ENCODE measurements at places on chromosomes 6 and 20. TPM values are rescaled to one million over a fixed set of nuclear protein-coding genes. Genes with fewer than 3 reads are reported as not detected.

GRCh38 chr20:51775241-51775640 lies 7.1 kb upstream of the ATP9A start:
- H3K27ac ChIP-seq, result no peak overlapping the region
- no peaks in the 10 kb centered on the region for H3K27me3 ChIP-seq
- no peaks in the 10 kb centered on the region for H3K36me3 ChIP-seq

DNA sequence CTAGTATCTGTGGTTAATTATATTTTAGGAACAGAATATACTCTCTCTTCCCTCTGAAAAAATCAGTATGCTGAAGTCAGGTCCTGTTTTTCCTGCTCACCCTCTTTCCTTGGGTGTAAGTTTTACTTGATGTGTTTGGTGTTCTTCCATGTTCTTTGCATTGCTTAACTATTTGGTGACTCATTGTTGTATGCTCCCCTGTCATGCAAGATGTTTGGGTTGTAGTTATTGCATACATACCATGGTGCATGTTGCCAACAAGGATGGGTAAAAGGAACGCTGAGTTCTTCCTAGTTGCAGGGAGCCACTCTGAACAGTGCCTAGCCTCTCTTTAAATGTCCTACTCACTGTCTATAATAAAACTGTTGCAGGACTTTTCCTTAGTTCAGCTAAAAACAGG lies 207.9 kb upstream of the LAMP5 start:
- no peak for DNase-seq
- no peaks in the 10 kb centered on the region for H3K4me1 ChIP-seq
- H3K27me3 ChIP-seq, result no peaks in the 10 kb centered on the region
- H3K36me3 ChIP-seq, result no peaks in the 10 kb centered on the region
- H3K4me3 ChIP-seq, result no peak overlapping the region

DNA sequence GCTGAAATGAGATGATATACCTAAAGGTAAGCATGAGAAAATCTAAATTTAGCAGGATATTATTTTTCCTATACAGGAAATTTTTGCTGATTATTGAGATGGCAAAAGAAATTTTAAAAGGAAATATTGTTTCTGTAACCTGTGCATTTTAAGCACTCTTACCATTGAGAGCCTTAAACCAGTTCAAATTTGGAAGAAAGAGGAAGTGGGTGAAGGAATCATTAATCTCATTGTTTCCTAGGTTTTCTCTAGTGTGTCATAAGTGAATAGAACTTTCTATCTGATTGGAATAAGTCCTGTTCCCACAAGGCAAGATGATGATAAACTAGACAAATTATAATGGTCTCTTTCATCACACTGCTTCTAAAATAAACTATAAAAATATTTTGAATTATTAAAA lies 22.4 kb upstream of the FKBP1C start:
- no peak overlapping the region for H3K27ac ChIP-seq
- no peak overlapping the region for H3K4me3 ChIP-seq
- H3K27me3 ChIP-seq, result no peaks in the 10 kb centered on the region
- H3K4me1 ChIP-seq, result no peaks in the 10 kb centered on the region

SMIM13 gene
- polyA plus RNA-seq, result 2.1 TPM

GOPC gene
- polyA plus RNA-seq, result 31.4 TPM

GRCh38 chr6:30757261-30757904 lies 13.0 kb upstream of the IER3 start:
- no peak overlapping the region for H3K4me3 ChIP-seq
- no peak overlapping the region for H3K27ac ChIP-seq
- no peak for DNase-seq
- no peaks in the 10 kb centered on the region for H3K27me3 ChIP-seq

DNA sequence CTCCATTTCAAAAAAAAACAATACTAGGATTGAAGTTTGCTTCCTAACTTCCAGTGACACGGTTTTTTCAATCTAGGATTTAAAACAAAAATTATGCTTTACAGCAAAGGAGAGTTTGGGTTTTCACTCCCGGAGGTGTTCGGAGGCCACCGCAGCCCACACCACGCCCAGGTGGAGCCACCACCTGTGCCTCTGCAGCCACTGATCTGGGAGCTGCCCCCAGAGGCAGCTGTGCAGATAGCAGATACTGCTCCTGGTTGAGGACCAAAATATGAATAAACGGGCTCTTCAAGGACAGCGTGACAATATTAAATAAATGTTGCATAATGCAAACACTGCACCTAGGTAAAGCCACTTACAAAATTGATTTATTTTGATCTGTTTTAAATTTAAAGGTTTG lies 30.2 kb downstream of the DLL1 start:
- H3K27me3 ChIP-seq, result no peaks in the 10 kb centered on the region
- no peak overlapping the region for H3K4me3 ChIP-seq
- H3K27ac ChIP-seq, result no peak overlapping the region
- H3K4me1 ChIP-seq, result no peaks in the 10 kb centered on the region
- H3K36me3 ChIP-seq, result no peaks in the 10 kb centered on the region

- peaks cover 9% of the 10 kb centered on the region for H3K36me3 ChIP-seq
- no peak overlapping the region for H3K4me3 ChIP-seq
- no peak overlapping the region for H3K27ac ChIP-seq
- no peak for DNase-seq
- H3K27me3 ChIP-seq, result no peaks in the 10 kb centered on the region
These were observed 112.5 kb downstream of the WDR27 start for GRCh38 chr6:169589293-169589692.

GRCh38 chr6:85463621-85464259 lies 13.9 kb downstream of the NT5E start:
- H3K27ac ChIP-seq, result peak overlapping the region; percentile 88
- H3K4me1 ChIP-seq, result peaks cover 83% of the 10 kb centered on the region
- no peak for DNase-seq
- peaks cover 28% of the 10 kb centered on the region for H3K36me3 ChIP-seq

GRCh38 chr6:15864038-15864707 lies 201.3 kb upstream of the DTNBP1 start:
- DNase-seq, result no peak
- H3K27me3 ChIP-seq, result no peaks in the 10 kb centered on the region
- H3K27ac ChIP-seq, result no peak overlapping the region
- no peaks in the 10 kb centered on the region for H3K4me1 ChIP-seq

- no peak overlapping the region for H3K4me3 ChIP-seq
- DNase-seq, result no peak
- no peaks in the 10 kb centered on the region for H3K36me3 ChIP-seq
These were observed 407.9 kb upstream of the BTBD3 start for GRCh38 chr20:11509776-11510175.

DNA sequence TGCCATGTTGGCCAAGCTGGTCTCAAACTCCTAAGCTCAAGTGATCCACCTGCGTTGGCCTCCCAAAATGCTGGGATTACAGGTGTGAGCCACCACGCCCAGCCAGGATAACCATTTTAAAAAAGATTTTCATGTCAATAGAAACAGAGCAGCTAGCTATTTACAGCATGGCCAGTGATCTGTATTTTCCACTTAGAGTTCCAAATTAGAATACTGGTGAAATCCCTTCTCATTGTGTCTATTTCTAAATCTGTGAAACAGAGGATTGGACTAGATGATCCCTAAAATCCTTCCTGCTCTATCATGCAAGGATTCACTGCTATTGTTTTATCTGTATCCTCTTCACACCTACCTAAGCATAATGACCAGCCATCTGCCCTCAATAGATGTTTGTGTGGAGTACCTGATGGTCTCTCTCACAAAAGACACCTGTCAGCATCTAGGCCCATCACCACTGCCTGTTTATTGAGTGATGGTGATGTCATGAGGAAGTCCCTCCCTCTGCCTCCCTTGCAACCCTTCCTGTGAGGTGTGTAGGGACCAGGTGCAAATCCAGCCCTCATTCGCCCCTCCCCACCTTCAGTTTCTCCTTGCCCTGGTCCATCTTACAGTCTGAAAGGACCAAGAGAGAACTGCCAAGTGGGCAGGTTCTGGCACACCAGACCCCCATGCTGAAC lies 26.5 kb upstream of the SMIM29 start:
- H3K4me1 ChIP-seq, result no peaks in the 10 kb centered on the region
- no peak overlapping the region for H3K4me3 ChIP-seq
- no peak overlapping the region for H3K27ac ChIP-seq
- no peaks in the 10 kb centered on the region for H3K27me3 ChIP-seq

- H3K27ac ChIP-seq, result no peak overlapping the region
- DNase-seq, result no peak
- H3K36me3 ChIP-seq, result no peaks in the 10 kb centered on the region
These were observed 21.2 kb upstream of the GMNN start for GRCh38 chr6:24753545-24753944.

GRCh38 chr6:143575440-143575839 lies 63.9 kb upstream of the FUCA2 start:
- H3K4me3 ChIP-seq, result no peak overlapping the region
- H3K4me1 ChIP-seq, result no peaks in the 10 kb centered on the region
- DNase-seq, result peak; percentile 79
- no peaks in the 10 kb centered on the region for H3K27me3 ChIP-seq
- H3K36me3 ChIP-seq, result no peaks in the 10 kb centered on the region
- no peak overlapping the region for H3K27ac ChIP-seq

DNA sequence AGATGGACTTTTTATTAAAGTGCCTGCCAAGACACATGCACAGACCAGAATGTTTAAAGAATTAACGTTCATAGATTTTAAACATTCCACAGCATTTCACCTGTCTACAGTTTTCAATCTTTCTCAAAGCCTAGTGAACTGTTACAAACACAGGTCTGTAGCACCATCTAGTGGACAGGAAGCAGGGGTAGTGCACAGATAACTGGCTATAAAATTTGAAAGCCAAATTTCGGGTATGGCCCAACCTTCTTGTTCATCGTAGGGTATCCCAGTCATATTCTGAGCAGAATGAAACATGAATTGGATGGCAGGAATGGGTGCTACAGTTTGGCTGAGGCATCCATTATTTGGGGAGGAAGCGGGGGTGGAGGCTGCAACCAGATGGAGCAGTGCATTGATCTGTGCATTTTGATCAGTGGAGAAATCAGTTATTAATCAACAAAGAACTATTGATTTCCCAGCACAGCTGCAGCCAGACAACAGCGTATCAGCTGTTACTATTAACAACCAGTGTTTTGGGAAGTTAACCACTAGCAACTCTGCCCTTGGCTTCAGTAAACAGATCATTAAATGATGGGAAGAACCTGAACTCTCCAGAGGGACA lies 56.1 kb upstream of the B3GAT2 start:
- peak; percentile 56 for DNase-seq
- H3K4me3 ChIP-seq, result no peak overlapping the region
- no peak overlapping the region for H3K27ac ChIP-seq
- H3K4me1 ChIP-seq, result no peaks in the 10 kb centered on the region

- H3K27ac ChIP-seq, result no peak overlapping the region
- H3K4me1 ChIP-seq, result no peaks in the 10 kb centered on the region
- no peaks in the 10 kb centered on the region for H3K27me3 ChIP-seq
- DNase-seq, result no peak
- no peak overlapping the region for H3K4me3 ChIP-seq
These were observed 49.5 kb upstream of the B4GALT5 start for GRCh38 chr20:49762940-49763766.

MAFB gene
- polyA plus RNA-seq, result 0.05 TPM

DNA sequence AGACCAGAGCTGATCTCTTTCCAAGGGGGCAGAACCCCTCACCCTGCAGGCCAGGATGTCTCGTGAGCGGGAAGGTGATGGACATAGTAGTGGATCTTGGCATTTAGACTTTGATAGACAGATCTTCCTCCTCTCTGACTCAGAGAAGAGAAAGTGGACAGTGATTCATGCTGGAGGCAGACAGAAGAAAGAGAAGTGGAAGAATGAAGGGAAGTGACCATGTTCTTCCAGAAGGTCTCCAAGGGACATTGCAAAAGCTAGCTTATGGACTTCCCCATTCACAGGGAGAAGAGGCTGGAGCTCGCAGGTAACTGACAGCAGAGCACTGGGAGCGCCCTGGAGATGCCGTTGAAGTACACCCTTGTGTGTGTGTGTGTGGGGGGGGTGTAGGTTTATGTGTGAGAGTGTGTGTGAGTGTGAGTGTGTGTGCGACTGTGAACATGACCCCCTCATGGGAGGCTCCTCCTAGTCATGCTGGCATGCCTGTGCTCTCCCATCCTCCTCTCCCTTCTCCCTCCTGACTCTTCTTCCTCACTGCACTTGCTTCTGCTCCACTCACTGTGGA lies 8.0 kb upstream of the RAET1L start:
- no peaks in the 10 kb centered on the region for H3K36me3 ChIP-seq
- H3K4me3 ChIP-seq, result no peak overlapping the region
- no peak overlapping the region for H3K27ac ChIP-seq

GRCh38 chr6:132494954-132495353 lies 18.0 kb downstream of the STX7 start:
- H3K27me3 ChIP-seq, result no peaks in the 10 kb centered on the region
- no peak overlapping the region for H3K4me3 ChIP-seq
- peaks cover 13% of the 10 kb centered on the region for H3K36me3 ChIP-seq
- no peak overlapping the region for H3K27ac ChIP-seq

DNA sequence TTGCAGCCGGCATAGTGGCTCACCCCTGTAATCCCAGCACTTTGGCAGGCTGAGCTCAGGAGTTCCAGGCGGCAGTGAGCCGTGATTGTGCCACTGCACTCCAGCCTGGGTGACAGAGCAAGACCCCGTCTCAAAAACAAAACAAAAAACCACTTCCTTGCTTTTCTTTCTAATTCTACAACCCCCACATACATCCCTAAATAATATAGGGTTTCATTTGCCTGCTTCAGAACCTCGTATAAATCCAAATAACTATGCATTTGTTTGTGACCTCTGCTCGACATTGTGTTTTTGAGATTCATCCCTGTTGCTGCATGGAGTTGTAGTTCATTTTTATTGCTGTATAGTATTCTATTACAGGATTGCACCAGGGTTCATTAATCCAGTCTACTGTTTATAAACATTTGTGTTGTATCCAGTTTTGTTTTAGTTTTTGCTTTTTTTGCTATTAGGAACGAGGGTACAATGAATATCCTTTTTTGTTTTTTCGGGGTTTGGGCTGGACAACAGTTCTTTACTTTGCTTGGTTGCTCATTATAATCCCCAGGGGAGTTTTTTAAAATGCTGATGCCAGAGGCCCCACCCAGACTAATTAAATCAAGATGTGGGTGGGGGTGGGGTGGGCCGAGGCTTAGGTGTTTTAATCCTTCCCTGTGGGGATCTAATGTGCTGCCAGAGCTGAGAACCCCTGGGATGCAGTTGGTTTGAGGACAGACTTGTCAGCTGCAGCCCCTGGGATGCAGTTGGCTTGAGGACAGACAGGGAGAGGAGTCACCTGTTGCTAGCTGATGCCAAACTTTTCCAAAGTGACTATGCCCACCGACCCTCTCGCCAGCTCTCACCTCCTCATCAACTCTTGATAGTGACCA lies 2.4 kb upstream of the SNAI1 start:
- no peak overlapping the region for H3K4me3 ChIP-seq
- DNase-seq, result no peak
- no peak overlapping the region for H3K27ac ChIP-seq
- peaks cover 29% of the 10 kb centered on the region for H3K4me1 ChIP-seq
- peaks cover 6% of the 10 kb centered on the region for H3K36me3 ChIP-seq

ARFRP1 gene
- 65.4 TPM for polyA plus RNA-seq
